ENCODE measurements at places on chromosomes 1 and 21. TPM values are rescaled to one million over a fixed set of nuclear protein-coding genes. Genes with fewer than 3 reads are reported as not detected.

SLC30A2 gene
- total RNA-seq = not detected

TMEM125 gene
- total RNA-seq = 9.5 TPM

RIPPLY3 gene
- not detected for total RNA-seq

BARHL2 gene
- total RNA-seq = not detected

OR2L8 gene
- not detected for total RNA-seq
